ENCODE measurements at places on chromosomes 2 and 18.

- DNase-seq, result no peak
Measured at GRCh38 chr2:109193807-109194619, 65.0 kb downstream of the SH3RF3 start.

GRCh38 chr2:11024259-11024645 lies 112.5 kb downstream of the KCNF1 start:
- DNase-seq, result no peak

DNA sequence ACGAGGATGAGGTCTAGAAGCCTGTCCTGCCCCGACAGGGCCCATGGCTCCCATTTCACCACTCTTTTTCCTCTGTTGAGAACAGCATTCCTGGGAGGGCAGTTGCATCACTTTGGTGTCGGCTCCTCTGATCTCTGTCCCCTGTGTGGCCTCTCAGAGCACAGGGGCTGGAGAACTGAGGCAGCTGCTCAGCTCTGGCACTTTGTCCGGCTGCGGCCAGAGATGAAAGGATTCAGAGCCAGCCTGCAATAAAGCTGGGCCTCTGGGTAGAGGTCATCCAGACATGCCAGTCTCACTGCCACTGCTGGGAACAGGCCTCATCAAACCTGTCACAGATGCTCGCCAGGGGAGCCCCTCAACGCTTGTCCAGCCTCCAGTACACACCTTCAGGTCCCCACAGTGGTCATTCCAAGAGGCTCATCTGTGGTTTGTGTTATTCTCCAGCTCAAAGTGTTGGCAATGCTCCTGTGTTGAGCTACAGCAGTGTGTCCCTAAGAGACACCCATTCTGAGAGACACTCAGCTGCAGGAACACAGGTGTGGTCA lies 13.1 kb upstream of the ROCK2 start:
- no peak for DNase-seq

DNA sequence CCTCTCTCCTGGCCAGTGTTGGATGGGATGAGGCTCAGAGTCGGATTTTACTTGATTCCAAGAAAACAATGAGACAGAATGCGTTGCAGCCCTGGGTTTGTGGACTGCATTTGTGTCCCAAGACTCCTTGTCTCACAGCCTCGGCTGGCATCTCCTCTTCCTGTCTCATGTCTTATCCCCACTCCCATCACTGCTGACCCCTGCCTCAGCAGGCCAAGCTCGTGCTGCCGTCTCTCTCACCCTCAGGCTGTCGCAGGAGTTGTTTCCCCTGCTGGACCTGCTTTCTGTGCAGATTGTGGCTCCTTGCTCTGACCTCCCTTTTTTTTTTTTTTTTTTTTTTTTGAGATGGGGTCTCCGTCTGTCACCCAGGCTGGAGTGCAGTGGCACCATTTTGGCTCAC lies 70.2 kb upstream of the RALBP1 start:
- no peak for DNase-seq

DNA sequence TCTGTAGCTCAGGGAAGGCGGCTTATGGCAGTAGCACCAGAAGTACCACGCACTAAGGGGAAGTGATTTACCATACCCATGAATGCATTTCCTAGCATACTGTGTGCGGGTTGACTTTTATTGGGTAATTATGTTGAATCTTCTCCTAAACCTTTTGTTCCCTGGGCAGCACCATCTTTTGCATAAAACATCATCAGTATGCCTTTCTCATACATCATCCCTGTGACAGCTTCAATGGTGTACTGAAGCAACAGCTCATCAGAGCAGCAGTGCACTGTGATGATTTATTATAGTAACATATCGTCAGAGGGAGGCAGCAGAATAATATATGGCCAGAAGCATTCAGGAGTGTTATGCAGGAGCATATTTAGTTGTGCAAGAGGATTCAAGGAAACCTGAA lies 204.9 kb downstream of the CDH7 start:
- no peak for DNase-seq

GRCh38 chr2:105634198-105634597 lies 110.5 kb upstream of the NCK2 start:
- DNase-seq, result no peak

DNA sequence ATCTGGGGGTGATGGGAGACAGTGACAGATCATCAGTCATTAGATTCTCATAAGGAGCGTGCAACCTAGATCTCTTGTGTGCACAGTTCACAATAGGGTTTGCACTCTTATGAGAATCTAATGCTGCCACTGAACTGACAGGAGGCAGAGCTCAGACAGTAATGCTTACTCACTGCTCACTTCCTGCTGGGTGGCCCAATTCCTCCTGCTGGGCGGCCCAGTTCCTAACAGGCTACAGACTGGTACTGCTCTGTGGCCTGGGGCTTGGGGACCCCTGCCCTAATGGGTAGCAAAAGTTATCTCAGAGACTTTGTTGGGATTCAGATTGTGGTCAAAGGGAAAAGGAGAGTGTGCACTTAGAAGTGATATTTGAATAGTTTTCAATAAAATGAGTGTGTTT lies 840.1 kb upstream of the ID2 start:
- DNase-seq, result no peak

- DNase-seq, result no peak
Measured at GRCh38 chr2:175136334-175137215, 31.4 kb downstream of the ATF2 start.

- DNase-seq, result no peak
Measured at GRCh38 chr2:74944987-74945787, 13.3 kb upstream of the POLE4 start.

- DNase-seq, result no peak
Measured at GRCh38 chr2:203804070-203804469, 63.5 kb upstream of the CTLA4 start.

- DNase-seq, result peak; percentile 35
Measured at GRCh38 chr18:7941533-7941932, 374.4 kb downstream of the PTPRM start.

DNA sequence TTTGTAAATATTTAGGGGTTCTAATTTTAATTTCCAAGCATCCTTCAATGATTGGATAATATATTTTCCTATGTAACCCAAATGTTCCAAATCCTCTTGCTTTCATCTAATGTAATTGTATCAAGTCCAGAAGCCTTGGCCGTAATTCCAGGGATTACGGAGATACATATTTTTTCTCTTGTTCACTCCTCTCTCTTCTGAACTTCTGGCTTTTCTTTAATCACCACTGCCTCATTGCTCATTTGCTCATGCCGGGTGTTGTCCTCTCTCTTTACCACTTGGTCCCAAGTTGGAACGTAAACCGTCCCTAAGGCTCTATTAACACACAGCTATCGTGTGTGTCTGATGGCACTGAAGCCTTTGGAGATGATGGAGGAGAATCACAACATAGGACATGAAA lies 188.7 kb upstream of the COL3A1 start:
- no peak for DNase-seq

- no peak for DNase-seq
Measured at GRCh38 chr2:105299290-105299689, 30.2 kb downstream of the TGFBRAP1 start.

DNA sequence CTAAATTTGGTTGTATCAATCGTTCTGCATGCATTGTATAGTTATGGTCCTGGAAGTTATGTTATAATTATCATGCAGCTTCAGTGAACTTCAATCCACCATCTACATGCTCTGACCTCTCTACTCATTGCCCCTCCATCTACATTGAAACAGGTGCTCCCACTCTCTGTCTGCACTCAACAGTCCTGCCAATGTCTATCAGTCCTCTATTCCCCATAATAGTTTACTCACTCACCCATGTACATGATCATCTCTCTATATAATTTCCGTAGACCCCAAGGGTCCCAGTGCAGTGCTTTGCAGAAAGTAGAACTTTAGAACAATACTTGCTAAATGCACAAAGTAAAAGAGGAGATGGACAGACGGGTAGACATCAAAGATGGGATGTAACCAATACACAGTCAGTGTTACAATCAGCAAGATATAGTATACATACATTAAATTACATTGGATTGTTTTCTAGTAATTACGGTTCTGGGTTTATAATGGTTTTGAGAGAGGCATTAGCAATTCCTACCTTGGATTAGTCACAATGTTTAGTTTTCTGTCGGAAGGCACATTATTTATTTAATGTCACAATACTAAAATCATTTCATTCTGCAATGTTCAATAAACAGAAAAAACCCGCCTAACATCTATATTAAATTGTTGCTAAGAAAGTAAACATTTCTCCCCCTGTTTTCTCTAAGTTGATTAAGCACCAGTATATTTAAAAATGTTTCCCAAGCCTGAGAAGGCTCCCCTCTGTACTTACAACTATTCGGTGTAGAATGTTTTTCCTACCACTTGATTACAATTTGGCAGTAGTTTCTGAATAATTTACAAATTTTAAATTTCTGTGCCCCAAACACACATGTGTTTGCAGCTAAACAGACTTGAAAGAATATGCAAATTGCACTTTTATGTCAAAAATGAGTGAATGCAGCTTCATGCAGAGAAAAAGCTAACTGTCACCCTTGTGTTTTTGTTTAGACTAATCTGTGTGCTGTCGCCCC lies 94.4 kb upstream of the SIX2 start:
- no peak for DNase-seq
